ENCODE measurements at places on chromosomes 12 and 14.

- DNase-seq, result peak; percentile 38
Observed at GRCh38 chr12:123681605-123682004, 10.7 kb downstream of the TCTN2 start.

DNA sequence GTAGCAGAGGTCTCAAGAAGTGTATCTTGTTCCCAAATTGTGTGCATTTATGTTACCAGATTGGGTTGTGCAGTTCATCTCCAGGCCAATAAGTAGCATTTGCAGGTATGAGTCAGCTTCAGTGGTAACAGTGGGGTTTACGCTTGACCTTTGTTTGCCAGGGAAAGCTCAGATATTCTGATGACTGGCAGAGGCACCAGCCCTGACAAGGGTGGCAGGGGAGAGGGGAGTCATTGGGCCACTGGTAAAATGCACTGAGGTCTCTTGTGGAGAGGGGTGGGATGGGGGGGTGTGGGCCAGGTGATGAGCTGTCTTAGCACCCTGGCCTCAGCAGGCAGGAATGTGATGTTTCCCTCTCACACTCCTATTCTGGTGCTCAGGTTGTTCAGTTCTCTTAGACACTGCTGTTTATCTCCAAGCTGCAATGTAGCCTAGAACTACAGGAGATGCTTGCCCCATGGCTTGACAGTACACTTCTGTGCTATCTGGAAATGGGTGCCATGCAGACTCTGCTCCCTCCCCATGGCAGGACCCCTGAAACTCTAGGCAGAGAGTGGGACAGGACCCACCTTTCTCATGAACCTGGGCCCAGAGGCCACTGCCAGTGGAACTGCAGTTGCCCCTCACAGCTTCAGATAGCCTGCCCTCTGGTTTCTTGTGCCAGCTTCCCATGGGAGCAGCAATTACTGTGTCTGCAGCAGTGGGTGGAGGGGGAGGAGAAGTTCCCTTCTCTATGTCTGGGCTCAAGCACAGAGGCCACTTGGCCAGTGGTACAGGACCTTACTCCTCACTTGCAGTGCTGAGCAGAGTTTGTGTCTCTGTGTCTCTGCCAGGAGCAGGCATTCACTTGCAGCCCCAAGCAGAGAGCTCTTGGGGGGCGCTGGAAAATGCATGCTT, 31.9 kb downstream of the USP15 start:
- DNase-seq, result no peak

DNA sequence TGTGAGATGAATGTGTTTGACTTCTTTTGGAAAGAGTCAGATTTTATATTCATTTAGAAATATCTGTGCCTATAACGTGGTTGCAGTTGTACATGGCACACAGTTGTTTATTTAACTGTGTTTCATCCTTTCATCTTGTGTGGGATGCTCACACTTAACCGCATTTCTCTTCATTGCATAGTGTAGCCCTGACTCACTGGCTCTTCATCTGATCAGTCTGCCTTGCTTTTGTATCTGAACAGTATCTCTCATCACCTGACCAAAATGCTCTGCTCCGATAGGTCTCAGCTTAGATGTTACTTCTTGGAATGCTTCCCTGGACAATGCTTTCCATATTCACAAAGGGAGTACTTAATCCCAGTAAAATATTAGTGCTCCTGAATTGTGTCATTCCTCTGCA, 83.4 kb downstream of the PDE3A start:
- DNase-seq, result no peak

- no peak for DNase-seq
Observed at GRCh38 chr12:65741656-65742017, 82.6 kb upstream of the HMGA2 start.

- DNase-seq, result no peak
Observed at GRCh38 chr12:67649570-67650387, 1.2 kb downstream of the DYRK2 start.

- no peak for DNase-seq
Observed at GRCh38 chr12:50309950-50310349, 26.6 kb upstream of the LIMA1 start.

DNA sequence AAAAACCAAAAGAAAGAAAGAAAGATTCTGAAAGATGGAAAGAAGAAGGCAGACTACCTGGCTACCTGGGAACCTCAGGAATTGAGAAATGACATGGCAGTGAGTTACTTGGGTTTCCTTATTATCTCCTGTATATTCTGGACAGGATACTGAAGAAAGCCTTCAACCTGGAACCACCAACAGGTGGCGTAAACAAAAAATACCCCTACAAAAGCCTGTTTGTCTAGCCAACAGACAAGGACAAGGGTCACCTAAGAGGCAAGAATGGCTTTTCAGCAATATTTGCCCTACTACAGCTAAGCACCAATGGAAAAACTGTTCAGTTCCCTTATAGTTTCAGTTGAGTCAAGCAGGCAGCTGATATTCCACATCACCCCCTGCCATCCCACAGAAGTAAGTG, 274.9 kb downstream of the GPHN start:
- DNase-seq, result no peak

DNA sequence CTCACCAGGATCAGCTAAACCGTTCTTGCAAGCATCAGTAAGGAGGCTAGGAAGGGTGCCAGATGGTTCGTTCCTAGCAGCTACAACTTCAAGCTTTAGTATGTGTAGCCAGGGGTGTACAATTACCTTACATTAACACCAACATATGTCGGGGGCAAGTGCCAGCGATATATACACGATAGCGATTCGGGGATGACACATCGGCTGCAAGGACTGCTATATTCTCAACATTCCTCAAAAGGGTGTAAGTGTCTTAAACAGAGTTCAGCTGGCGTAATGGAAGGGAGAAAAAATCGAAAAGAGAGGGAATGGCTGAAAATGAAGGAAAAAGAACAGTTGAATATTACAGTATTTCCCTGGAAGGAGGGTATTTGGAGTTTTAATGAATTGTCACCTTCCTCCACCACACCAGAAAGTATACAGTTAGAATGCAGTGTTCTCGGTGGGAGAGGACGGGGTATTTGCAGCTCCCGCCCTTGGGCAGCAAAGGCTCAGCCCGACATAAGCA, 545 bp downstream of the LIMA1 start:
- DNase-seq, result no peak

DNA sequence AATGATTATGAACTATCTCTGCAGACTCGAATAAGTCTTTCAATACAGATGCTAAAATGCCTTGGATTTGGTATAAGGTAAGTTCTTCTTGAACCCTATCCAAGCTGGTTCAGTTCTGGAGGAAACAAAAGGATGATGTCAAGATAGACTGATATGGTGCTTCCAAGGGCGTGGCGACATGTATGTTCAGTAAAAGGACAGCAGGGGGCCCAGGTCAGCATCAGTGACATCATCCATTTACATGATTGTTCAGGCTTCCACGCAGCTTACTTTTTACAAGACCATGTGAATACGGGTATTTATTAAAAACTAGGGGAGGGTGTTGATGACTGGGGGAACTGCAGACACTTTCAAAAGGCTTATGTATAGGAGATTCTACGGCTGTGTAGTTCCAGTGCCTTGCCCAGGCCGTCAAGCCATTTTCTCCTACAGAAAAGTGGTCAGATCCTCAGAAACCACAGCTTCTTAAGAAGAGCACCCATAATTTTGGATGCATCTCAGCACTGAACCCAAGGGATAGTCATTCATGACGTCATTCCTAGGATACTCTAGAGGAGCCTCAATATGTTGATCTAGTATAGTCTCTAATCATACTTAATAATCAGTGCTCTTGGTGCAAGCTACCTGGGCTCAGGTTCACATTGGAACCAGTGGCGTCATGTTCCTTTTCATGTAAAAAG, 527.7 kb downstream of the FUT8 start:
- DNase-seq, result no peak

- DNase-seq, result no peak
Observed at GRCh38 chr12:108482717-108483212, 32.3 kb upstream of the FICD start.

GRCh38 chr12:64193931-64194330, 28.2 kb downstream of the KICS2 start:
- DNase-seq, result no peak

GRCh38 chr12:124716208-124717130, 147.2 kb downstream of the SCARB1 start:
- no peak for DNase-seq

DNA sequence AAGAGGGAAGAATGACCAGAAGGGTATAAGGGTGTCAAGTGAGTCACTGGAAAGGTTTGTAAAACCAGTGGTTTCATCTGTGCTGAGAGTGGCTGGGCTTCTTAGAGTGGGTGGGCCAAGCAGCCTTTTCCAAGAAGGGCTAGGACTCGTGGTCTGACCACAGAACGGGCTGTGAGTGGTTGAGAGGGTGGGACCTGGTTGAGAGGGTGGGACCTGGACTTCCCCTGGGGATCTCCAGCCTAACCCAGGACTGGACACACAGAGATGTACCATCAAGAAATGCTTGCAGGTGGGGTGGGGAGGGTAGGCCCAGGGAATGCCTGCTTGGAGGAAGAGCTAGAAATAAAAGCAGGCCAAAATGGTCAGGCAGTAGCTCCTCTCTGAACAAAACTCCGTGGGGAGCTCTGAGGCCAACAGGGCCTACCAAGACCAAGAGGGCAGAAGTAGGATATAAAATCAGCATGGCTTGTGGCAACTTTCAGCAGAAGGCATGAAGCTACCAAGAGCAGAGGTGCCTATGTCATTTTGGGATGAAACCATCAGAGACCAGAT, 140.5 kb downstream of the FOXN3 start:
- no peak for DNase-seq

DNA sequence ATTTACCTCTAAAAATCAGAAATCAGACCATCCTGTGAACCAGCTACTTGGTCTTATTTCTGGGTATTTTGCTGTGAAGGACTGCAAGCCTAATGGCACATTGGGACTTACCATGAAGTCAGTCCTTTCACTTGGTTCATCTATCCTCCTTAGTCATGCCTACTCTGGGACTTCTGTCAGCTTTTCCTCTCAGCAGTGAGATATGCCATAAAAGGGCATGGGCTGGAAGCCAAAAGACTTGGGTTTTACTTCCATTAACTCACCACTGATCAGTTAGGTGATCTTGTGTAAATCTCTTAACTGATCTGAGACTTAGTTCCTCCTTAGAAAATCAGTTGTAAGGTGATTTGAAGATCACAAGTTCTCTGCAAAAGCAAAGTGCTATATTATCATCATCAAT, 116.5 kb downstream of the PAH start:
- no peak for DNase-seq

GRCh38 chr14:94380225-94381148, 7.9 kb downstream of the SERPINA1 start:
- DNase-seq, result no peak

DNA sequence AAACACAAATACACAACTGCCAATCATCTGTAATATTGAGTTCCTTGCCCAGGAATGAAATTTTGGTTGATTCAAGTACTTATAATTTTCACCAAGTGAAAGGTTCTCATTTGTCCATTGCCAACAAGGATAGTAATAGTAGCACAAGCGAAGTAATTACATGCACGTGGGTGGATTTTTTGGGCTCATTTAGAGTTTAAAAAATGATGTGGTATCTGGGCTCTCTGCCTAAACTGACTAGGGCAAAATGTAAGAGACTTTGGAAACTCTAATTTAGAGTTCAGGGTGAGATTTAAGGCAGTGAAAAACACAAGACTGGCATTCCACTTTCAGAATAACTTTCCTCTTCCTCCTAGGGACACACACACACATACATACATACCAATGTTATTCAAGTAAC, 111.7 kb downstream of the MYRFL start:
- DNase-seq, result no peak

GRCh38 chr14:75514673-75515628, 7.3 kb upstream of the BATF start:
- DNase-seq, result peak; percentile 77

- DNase-seq, result peak; percentile 19
Observed at GRCh38 chr12:10501030-10501429, 4.7 kb upstream of the EIF2S3B start.

GRCh38 chr12:76711241-76711640, 52.7 kb upstream of the ZDHHC17 start:
- DNase-seq, result no peak

DNA sequence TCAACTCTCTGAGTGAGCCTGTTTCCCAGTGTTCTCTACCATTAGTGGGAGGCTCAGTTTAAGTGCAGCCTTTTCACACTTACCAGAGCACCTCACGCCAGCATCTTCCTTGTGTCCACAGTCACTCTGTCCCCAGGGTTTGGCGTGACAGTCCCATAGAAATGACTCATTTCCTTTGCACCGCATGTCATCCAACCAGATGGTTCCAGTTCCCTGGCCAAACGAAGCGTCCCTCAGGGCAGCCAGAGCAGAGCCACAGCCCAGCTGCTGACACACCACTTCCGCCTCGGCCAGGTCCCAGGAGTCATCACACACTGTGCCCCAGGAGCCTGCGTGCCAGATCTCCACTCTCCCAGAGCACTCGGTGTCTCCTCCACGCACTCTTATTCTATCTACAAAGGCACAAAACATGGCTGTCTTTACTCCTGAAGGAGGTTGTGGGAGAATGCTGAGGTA, 65.4 kb downstream of the ACSM4 start:
- no peak for DNase-seq

DNA sequence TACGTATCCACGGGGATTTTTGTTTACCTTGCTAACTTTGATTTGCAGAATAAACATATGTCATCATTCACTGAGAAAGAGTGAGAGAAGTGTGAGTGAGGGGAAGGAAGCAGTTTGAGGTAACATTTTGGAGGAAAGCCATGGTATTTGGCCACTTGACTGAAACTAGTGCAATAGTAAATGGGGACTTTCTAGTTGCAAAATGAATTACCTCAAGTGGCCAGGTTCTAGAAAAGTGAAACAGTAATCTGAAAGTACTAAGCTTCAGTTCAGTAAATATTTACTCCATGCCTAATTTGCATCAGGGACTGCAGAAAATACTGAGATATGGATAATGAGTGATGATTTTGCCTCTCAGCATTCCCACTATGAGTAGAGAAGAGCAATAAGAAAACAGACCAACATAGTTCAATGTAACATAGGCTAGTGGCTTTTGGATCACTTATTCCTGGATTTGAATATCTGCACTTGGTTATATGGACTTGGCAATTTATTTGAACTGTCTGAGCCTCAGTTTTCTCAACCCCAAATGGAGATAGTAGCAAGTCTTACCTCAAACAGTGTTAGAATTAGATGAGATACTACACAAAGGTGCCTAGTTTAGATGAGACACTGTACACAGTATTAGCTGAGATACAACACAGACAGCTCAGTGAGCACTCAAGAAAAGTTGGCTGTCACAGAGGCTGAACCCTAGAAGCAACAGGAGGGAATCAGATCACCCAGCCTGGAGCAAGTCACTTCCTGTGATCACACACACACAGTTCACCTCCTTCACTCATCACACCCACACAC, 439.1 kb downstream of the NPAS3 start:
- DNase-seq, result no peak
